NCI-H774 (cell line): ENCODE measurements at places on chromosomes 13 and 19.

DNA sequence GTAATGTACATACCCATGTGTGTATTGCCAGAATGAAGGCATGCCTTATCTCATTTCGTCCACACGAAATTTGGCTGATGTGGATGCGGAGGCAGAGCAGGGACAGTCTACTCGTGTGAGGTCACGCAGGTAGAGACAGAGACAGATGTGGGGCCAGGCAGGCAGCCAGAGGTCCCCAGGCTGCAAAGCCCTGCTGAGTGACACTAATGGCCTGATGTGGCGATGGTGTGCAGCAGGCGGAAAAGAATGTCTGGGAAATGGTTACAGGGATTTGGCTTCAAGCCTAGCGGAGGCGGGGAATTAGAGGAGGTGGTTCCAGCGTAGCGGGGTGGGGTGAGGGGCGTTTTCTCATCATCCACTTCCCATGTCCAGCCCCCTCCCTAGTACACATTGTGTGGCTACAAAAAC, 4.2 kb upstream of the IZUMO2 start:
- DNase-seq, result peak; percentile 53

DNA sequence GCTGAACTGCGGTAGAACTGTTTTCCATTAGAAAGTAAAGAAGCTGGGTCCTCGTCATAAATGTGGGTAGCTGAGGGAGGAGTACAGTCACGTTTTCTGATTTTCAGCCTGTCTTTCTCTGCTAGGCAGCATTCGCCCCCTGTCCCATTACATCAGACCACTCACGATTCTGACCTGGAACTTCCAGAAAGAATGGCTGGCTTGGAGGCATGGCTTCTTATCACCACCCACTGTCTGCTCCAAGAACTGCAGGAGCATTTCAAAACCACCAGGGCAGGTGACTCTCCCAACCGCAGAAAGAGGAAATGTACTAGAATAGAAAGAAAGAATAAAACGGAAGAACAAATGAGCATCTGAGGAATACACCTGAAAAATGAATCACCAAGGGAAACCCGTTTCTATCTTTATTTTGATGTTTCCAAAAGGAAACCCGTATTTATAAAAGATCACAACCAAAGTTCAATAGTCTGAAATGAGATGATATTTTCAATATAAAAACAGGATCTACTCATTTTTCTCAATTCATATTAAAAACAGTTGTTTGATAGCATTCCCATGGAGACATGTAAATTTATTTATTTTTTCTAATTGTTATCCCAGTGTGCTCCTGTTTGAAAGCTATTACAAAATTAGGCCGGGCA, 22.1 kb upstream of the POMP start:
- peak; percentile 3 for DNase-seq

DNA sequence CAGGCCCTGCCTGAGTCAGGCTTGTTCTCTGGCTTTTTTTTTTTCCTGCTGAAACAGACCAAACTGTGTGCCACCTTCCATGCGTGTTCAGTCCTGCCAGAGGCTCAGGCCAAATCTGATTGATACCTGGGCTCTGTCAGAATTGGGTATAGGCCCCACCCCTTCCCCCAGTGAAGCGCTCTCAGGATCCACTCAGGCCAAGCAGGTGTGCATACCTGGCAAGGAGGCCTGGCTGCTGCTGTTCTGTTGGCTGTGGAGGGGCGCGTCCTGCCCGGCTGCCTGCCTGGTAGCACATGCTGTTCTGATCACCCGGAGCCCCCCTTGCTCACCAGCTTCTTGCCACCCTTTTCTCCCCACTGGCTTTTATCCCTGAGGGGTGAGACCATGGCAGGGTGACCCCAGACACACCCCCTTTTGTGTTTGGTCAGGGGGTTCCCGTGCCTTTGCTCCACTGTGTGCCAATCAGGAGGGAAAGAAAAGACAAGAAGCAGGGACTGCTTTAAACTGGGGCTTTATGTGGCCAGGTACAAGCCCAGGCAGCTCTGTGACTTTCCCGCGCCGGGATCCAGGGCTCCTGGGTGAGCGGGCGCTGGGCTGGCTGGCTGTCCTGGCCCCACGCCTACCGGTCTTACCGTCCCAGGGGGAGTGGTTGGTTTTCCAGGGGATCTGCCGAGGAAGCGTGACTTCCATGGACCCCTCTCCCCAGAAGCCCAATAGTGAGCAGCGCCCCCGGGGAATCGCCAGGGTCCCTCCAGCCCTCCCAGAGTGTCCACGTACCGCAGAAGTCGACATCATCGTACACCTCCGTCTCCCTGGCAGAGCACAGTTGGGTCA, 12.7 kb downstream of the PRAM1 start:
- no peak for DNase-seq

- no peak for DNase-seq
Observed at GRCh38 chr13:29577136-29578051, 18.1 kb downstream of the SLC7A1 start.

DNA sequence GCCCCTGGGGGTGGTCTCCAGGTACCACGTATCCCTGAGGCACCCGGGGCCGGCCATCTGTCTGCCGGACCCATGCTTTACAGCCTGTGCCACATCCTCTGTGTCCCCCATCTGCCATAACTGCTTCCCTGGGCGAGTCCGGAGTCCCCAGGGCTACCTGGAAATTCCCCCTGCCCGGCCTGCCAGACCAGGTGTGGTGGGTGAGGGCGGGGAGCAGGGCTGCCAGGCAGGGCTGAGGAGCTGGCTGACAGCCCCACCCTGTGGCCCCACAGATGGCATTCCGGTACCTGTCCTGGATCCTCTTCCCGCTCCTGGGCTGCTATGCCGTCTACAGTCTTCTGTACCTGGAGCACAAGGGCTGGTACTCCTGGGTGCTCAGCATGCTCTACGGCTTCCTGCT, 10.3 kb upstream of the RELB start:
- no peak for DNase-seq

GRCh38 chr13:102289606-102290005, 112.2 kb downstream of the FGF14 start:
- no peak for DNase-seq

- no peak for DNase-seq
Observed at GRCh38 chr13:20035130-20035529, 76.6 kb downstream of the ZMYM2 start.

- DNase-seq, result no peak
Observed at GRCh38 chr13:49367640-49368422, 76.0 kb downstream of the CAB39L start.

DNA sequence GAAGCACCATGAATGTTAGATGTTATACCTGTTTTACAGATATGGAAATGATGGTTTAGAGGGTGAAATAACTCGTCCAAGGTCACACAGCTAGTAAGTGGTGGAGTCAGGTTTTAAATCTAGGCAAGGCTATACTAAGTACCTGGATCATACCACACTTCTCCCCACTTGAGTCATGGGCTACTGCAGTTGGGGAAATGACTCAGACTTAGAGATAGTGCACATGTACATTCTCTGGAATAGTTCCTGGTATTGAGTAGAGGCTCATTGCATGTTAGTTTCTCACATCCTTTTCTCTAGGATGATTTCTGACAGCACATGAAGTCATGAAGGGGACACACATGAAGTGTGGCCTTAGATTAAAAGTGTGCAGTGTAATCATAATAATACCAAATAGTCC, 76.2 kb upstream of the TNFSF11 start:
- no peak for DNase-seq

DNA sequence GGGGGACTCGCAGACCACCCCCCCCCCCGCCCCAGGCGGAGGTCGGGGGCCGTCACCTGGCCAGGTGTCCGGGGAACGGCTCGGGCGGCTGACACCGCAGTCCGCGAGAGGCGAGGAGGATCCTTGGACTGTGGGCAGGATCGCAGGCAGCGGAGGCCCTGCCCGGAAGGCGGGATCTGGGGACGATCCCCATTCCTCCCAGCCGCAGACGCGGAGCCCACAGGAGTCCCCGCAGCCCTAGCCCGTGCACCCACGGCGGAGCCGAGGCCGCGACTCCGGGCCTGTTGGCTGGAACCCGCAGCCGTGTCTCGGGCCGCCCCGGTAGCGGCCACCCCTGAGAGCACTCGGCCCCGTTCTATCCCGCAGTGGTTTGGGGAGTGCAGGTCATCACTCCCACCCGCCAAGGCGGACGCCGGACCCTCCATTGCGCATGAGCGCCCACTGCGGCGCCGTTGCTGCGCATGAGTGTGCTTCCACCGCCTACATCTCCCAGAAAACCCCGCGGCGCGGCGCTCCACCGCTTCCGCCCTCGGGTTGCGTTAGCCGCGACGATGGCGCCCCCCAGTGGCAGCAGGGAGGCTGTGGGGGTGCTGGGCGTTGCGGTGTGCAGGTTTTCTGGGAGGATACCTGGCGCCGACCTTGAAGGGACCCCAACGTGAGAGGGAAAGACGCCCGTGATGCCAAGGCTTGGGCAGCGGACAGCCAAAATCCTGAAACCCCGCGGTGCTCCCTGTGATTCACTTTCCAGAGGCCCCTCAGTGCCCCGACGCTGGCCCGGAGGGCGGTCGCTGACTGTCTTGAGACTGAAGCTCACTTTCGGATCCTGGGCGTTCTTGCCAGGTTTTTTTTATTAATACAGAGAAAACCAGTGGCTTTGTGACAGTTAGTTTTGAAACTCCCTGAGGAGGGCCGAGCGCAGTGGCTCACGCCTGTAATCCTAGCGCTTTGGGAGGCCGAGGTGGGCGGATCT, 4.4 kb upstream of the ZNF329 start:
- peak; percentile 96 for DNase-seq

DNA sequence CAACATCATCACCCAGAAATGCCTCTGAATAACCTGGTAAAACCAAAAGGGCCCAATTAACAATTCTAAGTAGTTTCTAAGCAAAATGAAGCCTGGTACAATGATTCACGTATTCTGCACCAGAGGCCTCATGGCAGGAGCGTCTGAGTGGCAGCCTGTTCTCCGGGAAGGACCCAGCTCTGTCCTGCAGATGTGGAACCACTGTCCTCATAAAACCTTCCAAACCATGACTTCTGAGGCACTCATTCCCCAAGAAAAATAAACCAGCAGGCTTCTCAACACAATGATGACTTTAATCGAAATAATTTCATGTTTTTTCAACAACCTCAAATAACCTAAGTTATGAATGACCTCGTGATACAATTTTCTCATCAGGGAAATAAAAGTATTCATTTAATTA, 89.9 kb downstream of the STK24 start:
- DNase-seq, result no peak

DNA sequence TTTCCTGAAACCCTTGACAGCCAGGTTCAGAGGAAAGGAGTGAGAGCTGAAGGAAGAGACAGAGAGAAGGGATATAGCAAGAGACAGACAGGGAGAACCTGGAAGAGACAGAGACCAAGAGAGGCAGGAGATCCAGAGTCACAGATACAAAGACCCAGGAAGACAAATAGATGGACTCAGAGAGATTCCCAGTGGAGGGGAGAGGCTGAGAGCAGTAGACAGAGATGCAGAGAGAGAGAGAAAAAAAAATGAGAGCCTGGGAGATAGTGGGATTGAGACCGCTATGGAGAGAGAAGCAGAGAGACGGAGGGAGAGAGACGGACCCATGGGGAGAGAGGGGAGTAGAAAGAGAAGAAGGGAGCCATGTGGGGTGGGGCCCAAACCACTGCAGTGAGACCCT, 763 bp downstream of the FXYD7 start:
- no peak for DNase-seq

DNA sequence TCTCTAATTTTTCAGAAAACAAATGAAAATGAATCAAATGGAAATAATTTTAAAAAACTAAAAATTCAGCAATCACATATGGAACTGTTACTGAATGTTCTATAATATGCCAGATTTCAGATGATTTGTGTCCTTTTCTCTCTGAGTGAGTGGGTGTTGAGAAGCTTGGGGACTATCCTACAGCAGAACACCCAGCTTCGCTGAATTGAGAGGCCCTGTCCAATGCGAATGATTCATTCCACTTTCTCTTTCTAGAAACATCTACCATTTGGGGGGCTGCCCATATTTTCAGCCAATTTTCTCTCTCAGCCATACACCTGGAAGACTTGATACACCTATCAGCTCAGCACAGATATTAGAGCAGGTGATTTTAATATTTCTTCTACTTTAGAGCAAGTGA, 1666.7 kb downstream of the EFNB2 start:
- no peak for DNase-seq

DNA sequence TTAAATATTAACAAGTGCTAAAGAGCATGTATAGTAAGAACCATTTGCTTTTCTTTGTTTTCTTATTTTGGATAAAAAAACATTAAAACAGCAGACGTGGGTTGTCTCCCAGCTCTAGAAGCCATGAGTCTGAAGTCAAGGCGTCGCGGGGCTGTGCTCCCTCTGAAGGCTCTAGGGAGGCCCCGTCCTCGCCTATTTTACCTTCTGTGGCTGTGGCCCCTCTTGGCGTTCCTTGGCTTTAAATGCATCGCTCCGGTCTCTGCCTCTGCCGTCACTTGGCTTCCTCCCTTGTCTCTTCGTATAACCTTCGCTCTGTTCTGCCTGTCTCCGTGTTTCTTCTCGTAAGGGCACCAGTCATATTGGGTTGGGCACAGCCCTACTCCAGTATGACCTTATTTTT, 75.3 kb downstream of the ING1 start:
- DNase-seq, result no peak

GRCh38 chr13:22644941-22645340, 535.8 kb upstream of the SGCG start:
- no peak for DNase-seq

GRCh38 chr13:110097013-110097412, 209.9 kb downstream of the COL4A1 start:
- no peak for DNase-seq

GRCh38 chr13:99431927-99432608, 69.2 kb upstream of the TM9SF2 start:
- no peak for DNase-seq

- no peak for DNase-seq
Observed at GRCh38 chr19:7748756-7749155, 1.4 kb upstream of the CD209 start.

DNA sequence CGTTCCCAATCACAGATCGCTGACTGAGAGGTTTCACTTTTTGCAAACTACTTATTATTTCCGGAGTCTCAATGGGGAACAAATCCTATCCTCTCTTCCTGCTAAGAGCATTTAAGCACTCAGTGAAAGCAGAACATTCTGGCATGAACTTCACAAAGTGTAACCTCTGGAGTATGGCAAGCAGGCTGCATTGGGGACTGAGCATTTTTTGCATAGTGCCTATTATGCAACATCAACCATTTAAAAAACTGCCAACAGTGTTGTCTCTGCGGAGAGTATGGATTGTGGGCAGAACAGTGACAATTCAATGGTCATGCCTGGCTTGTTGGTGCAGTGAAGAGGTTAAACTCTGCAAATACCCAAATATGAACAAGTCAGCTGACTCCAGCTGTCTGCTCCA, 484.6 kb downstream of the OLFM4 start:
- no peak for DNase-seq

DNA sequence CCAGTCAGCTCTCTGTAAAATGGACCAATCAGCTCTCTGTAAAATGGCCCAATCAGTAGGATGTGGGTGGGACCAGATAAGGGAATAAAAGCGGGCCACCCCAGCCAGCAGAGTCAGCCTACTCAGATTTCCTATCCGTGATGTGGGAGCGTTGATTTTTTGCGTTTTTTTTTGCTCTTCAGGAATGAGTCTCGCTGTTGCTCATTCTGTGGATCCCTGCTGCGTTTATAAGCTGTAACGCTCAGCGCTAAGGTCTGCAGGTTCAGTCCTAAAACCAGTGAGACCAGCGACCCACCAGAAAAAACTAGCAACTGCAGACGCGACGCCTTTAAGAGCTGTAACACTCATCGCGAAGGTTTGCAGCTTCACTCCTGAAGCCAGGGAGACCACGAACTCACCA, 435.7 kb downstream of the SLITRK6 start:
- no peak for DNase-seq

GRCh38 chr13:90032841-90033493, 1314.5 kb upstream of the MIR17HG start:
- DNase-seq, result no peak

- no peak for DNase-seq
Observed at GRCh38 chr19:5440299-5440698, 14.9 kb upstream of the ZNRF4 start.

- DNase-seq, result no peak
Observed at GRCh38 chr13:102017248-102017647, 384.6 kb downstream of the FGF14 start.
